ENCODE measurements at places on chromosomes 12 and 14.
A peak's percentile ranks its signal among the peaks of the same experiment; 100 is the strongest.

- no peak for DNase-seq
Measured at GRCh38 chr12:109105176-109105575, 7.8 kb downstream of the UNG start.

GRCh38 chr14:86780876-86781510 is 1212.0 kb downstream of the GALC start:
- no peak for DNase-seq

DNA sequence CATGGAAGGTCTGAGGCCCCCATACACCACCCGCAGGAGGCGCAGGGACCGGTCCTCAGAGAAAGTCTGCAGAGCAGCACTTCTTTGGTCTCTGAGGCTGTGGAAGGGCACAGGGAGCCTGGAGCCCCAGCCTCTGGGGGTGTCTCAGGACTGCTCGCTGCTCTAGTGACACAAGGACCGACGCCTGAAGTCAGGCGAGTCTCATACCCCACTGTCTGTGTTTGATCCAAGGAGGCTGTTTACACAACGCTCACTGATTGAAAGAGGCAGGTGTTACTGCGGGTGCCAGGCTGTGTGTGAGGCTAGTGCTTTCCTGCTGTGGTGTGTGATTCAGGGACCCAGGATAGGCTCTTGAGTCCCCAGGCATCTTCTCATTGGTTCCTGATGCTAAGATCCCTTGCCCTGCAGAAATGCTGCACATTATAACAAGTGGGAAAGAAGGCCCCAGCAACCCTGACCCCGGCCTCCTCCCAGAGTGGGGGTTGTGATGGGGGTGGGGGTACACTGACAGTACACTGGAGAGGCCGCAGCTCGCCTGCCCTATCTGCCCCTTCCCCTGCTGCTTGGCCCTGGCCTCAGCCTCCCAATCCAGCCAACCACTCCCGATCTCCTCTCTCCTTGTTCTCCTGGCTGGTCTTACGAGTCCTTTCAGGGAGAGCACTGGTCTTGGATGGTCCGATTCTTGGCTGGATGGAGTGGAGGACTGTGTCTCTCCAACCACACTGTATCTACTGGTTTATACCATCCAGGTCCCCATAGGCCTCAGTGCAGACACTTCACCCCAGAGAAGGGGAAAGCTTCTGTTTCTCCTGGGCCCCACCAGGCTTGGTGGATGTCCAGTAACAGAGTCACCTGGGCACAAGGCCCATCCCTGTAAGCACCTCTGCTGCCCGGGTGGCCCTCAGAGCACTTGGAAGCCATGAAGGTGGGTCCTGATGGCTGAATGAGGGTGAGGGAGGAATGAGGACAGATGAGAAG is 6.6 kb downstream of the CACNA2D4 start:
- DNase-seq = peak; percentile 62

GRCh38 chr12:113973109-113973904 is 7.2 kb upstream of the RBM19 start:
- no peak for DNase-seq

DNA sequence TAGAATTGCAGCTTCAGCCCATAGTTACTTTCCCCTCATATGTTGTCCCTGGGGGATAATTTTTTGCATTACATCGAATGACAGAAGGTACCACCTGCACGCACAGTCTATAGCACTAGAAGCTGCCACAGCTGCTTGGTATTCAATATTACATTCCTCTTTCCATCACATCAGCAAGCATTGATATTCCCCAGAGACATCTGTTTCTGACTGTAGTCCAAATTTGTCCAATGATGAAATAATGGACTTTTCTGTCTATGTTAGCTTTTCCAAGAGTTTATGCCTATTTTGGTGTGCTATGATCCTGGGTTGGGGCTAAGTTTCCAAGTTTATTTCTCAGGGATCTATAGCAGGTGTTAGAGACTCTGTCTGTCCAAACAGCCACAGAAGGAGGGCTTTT is 335.4 kb downstream of the LRIG3 start:
- DNase-seq = no peak

DNA sequence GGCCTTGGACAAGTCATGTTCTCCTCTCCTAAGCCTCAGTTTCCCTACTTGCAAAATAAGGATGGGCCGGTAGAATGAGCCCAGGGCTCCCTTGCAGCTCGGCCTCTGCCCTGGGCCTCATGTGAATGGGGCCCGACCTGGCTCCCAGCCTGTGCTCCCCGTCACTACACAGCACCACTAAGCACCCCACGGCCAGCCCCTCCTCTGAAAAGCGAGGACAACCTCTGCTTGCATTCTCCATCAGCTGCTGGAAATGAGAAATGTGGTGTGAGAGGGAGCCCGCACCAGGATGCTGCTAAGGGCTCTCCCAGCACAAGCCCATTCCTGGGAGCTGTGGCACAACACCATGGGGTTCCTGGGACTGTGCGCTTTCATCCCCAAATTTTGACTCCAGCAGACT is 10.2 kb downstream of the SLC25A47 start:
- no peak for DNase-seq

DNA sequence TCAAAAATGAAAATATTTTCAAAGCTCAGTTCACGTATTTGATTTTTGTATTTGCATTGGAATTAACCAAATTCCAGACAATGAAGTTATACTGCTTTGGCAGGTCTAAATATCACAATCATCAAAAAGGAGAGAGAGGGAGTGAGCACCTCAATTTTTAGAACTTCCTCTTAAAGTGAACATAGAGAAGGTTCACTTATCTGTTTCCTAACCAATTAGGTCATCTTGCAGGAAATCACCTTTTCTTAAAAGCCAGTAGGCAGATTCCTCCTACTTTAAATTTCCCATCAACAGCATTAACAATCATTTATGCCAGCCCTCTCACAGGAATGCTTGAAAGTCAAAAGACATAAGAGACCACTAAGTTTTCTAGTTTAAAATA is 388.7 kb downstream of the ZFP36L1 start:
- DNase-seq = no peak

GRCh38 chr12:91978143-91978542 is 167.5 kb downstream of the BTG1 start:
- DNase-seq = no peak

- no peak for DNase-seq
Measured at GRCh38 chr12:32397696-32398095, 1.7 kb upstream of the FGD4 start.

DNA sequence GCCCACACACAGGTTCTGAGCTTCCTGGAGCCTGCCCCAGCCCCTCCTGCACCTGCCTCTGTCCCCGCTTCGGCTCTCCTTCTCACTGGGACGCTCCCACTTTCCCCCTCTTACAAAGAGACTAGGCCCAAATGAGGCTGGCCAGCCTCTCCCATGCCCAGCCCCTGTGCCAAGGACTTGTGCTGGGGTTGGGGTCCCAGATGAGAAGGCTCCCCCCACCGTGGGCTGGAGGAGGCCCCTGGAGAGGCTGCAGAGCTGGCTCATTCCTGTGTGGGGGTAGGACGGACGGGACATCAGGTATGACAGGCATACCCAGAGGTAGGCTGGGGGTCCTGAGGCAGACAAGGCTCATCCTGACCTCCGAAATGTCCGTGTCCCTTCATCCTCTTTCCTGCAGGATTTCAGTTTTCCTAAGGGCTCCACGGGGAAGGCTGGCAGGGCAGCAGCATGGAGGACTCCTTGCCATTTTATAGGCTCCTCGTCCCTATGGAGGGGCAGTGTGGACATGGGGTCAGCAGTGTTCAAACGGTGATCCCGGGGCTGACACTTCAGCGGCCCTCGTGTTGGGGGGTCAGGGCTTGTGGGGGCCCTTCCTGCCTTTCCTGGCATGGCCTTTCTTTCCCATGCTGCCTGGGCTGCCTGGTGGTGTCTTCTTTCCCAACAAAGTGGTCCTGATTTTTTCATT is 49.1 kb upstream of the MEG3 start:
- peak; percentile 18 for DNase-seq

DNA sequence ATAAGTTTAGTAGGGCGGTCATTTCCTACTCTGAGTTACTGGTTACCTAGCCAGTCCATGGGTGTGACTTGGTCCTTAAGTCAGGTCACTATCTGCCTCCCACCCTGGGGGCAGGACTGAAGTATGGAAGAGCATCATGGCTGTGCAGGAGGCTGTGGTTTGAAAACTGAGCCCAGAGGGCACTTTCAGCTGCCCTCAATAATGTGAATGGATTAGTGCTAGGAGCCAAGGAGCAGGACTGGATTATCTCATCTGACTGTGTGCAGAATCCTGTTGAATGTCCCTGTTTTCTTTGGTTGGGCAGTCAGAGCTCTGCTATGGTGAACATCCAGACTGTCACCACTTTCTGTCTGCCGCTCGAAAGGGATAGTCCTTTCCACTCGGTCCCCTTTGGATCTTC is 1.6 kb downstream of the ATXN7L3B start:
- DNase-seq = no peak

GRCh38 chr12:45773747-45774146 is 44.2 kb downstream of the ARID2 start:
- no peak for DNase-seq

DNA sequence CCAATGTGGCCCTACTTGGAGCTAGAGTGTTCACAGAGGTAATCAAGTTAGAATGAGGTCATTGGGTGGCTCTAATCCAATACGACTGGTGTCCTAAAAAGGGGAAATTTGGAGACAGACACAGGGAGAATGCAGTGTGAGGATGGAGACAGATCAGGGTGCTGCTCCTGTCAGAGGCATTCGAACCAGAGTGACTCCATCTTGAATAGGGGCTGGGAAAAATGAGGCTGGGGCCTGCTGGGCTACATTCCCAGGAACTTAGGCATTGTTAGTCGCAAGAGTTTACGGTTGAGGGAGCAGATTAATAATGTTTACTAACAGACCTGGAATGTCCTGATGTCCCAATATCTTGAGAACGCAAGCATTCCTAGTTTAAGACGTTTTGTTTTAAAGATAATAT is 20.2 kb downstream of the TNFAIP2 start:
- no peak for DNase-seq

DNA sequence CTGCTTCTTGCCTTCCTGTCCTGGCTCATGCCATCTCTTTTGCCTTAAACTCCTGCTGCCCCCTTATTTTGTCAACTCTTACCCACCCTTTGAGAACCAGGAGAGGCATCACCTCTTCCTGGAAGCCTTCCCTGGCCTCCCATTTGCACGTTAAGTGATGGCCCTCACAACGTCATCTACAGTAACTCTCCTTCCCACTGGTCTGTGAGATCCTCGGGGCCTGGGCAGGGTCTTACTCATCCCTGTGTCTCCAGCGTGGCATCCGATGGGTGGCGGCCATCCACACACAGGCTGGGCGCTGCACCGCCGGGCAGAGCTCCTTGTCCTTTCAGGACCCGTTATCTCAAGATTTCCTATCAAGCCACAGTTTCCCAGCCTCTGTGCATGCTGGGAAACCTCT is 16.8 kb upstream of the CACNA2D4 start:
- DNase-seq = no peak

DNA sequence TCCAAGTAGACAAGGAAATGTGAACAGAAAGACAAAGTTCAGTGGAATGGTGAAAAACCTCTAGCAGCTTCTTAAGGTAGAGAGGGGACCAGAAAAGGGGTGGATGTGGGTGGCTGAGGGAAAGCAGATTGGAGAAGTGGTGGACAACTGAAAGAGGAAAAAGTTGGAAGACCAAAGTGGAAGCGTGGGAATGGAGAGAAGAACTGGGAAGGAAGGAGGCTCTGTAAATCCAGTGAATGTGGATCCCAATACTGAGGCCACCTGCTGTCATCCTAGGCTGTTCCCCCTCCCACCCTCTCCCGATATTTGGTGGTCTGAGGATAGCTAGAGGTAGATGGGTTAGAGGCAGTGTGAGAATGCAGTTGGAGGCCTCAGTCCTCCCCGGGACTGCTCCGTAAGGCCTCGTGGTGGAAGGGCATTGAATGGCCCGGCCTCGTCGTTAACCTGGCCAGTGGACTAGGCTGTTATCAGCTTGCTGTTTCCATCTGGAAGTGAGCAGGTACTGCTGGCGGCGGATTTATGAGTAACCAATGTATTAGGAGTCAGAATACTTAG is 822 bp upstream of the POU6F1 start:
- no peak for DNase-seq

DNA sequence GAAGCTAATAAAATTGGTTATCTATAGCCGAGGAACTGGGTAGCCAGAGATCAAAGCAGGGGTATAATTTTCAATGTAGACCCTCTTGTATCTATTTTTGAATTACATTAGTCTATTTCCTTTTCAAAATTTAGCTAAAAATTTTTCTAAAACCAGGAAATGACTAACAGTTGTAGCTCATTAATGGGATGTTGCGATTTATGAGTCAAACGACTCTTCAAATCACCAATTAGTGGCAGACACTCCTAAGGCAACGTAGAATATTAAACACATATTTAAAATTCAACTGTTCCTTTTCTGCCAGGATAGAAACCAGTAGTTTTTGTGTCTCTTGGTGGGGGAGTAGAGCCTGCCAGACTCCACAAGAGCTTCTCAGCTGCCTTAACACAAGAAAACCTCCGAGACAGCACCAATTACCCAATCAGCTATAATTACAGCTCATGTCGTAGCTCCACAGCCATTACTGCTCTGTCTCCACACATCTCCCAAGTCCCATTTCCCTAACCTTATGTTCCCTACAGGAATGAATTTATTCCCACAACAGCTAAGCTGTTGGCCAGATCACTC is 26.9 kb downstream of the GCN1 start:
- DNase-seq = no peak

- DNase-seq = no peak
Measured at GRCh38 chr14:37232907-37233481, 35.3 kb downstream of the MIPOL1 start.

- DNase-seq = no peak
Measured at GRCh38 chr14:67343601-67344230, 15.9 kb downstream of the ATP6V1D start.

- DNase-seq = no peak
Measured at GRCh38 chr14:77914073-77914721, 114.3 kb downstream of the ADCK1 start.

GRCh38 chr12:124441443-124442194 is 125.8 kb downstream of the NCOR2 start:
- no peak for DNase-seq

DNA sequence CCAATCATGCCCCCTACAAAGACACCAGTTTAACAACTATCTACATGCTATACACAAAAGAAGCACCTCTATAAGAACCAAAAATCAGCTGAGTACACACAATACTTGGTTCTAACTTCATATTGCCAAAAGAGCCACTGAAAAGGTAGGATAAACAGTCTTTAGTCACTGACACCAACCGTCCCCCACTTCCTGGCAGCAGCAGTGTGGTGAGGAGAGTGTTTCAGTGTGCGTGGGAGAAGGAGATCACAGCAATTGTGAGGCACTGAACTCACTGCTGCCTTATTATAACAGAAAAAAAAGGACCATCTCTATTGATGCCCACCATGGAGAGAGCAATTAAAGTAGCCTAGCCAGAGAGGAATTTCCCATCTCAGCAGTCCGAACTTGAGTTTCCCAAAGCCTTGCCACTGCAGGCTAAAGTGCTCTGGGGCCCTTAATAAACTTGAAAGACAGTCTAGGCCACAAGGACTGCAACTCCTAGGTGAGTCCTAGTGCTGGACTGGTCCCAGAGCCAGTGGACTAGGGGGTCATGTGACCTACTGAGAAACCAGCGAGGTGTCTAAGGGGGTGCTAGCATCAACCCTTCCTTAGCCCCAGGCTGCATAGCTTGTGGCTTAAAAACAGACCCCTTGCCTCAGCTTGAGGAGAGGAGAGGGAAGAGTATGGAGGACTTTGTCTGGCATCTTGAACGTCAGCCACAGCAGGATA is 37.1 kb upstream of the LMNTD1 start:
- DNase-seq = no peak

- no peak for DNase-seq
Measured at GRCh38 chr12:56099787-56100186, 4.6 kb upstream of the PA2G4 start.

GRCh38 chr14:56172571-56172971 is 54.4 kb downstream of the PELI2 start:
- DNase-seq = no peak
